Bronchial epithelial cell (primary cell): ENCODE measurements at places on chromosomes 1 and 21. TPM values are rescaled to one million over a fixed set of nuclear protein-coding genes. Genes with fewer than 3 reads are reported as not detected.

GRCh38 chr1:18232052-18232451 lies 124.5 kb downstream of the IGSF21 start:
- no peak for DNase-seq

SLC44A5 gene
- total RNA-seq = under 0.01 and 0.38 TPM in 2 replicates

CFHR2 gene
- total RNA-seq = not detected in 2 replicates

JUN gene
- total RNA-seq = 66.2 and 90.0 TPM in 2 replicates

DNA sequence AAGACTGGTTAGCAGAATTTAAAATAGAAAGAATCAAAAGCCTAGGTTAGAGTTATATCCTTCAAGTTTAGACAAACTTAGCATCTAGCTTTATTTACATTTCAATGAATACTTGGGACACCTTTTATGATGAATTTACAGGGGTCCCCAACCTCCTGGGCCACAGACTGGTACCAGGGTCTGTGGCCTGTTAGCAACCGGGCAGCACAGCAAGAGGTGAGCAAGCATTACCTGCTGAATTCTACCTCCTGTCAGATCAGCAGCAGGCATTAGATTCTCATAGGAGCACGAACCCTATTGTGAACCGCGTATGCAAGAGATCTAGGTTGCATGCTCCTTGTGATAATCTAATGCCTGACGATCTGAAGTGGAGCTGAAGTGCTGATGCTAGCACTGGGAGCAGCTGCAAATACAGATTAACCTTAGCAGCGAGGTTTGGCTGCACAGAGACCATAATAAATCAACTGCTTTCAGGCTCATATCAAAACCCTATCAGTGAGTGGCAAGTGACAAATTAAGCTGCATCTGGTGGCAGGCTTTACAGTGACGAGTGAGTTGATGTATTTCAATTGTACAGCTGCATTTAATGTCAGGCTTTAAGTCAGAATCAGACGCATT lies 82.0 kb downstream of the UCHL5 start:
- no peak for DNase-seq

LRRN2 gene
- total RNA-seq = not detected in 2 replicates

- no peak for DNase-seq
Observed at GRCh38 chr1:180964595-180964994, 51.9 kb downstream of the KIAA1614 start.

PRDM16 gene
- total RNA-seq = 0.79 and 13.4 TPM in 2 replicates
